Uterus (tissue), 4 donors: ENCODE measurements at places on chromosomes 16 and 17.

DNA sequence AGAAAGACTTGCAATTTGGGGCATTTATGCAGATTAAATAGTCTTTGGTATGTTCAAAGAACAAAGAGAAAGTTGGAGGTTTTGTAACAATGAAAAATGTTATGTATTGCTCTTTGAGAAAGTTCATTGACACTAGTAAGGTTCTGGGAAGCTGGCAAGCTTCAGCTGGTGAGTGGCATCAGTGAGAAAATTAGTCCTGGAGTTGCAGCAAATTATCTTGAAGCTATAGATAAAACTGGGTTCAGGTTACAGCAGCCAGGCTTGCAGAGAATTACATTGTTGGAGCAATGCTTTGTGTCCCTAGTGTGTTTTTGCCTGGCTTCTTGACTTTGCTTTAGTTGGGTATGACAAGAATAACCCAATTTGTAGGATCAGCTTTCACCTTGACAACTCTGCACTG lies 221.2 kb downstream of the CDH13 start:
- DNase-seq: no peak

DNA sequence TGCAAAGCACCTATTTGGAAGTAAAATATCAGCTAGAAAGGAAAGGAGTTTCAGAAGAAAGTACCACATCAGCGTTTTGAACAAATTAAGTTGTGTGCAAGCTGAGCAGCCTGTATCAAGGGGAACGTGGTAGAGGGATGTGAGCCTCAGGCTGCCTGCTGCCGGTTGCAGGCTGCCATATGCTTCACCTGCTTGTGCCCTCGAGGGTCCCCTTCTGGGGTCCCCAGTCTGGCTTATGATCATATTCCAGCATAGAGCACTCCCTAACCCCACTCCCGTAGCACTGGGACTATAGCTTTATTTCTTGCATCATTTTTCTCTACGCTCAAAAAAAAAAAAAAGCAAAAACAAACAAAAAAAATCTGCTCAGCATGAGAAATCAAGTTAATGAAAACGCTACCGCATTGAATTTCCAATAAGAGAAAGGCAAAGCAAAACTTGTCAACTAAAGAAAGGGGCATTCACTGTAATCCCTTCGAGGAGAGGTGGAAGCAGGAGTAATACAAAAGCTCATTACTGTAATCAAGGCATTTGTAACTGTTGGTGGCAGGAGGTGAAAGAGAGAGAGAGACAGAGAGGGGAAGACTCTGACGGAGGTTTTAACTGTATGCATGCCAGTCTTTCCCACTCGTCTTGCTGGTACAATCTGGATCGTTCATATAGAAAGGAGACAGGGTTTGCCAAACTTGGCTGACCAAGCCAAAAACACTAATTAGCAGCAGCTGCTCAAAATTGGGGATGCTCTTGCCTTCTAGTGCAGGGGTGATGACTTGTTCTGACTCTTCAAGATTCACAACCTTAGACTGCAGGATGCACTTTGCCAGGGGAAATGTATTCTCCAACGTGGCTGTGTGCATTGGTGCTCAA lies 258.2 kb upstream of the HSBP1 start:
- no peak for DNase-seq

DNA sequence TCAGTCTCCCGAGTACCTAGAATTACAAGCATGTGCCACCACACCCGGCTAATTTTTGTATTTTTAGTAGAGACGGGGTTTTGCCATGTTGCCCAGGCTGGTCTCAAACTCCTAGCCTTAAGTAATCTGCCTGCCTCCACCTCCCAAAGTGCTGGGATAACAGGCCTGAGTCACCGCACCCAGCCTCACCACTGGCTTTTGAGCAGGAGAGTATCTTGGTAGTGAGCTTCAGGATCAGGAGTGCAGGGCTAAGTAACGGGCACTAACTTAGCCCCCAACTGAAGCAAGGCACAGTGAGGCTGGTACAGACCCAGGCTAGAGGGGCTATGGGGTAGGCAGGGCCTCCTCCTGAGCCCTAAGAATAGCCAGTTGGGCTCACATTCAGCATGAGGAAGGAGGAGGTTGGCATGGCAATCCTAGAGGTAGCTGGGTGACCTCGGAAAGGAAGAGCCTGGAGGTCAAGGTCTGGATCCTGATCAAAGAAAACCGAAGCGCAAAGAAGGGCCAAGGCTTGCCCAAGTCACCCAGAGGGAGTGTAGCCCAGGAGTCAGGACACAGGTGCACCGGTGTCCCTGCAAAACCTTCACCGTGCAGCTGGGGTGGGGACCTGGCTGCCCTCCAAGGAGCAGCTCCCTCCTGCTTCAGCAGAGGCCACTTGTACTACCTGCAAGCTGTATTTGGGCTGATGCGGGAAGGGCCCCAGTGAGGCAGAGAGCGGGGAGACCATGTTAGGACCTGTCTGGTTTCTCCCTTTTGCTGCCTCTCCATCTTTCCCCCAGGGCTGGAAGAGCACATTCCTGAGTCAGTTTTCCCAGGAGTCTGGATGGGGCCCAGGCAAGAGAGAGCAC lies 1.3 kb upstream of the ADGRG5 start:
- DNase-seq: peak; percentile 9

GRCh38 chr16:46830417-46830901 lies 521 bp downstream of the C16orf87 start:
- DNase-seq: no peak

DNA sequence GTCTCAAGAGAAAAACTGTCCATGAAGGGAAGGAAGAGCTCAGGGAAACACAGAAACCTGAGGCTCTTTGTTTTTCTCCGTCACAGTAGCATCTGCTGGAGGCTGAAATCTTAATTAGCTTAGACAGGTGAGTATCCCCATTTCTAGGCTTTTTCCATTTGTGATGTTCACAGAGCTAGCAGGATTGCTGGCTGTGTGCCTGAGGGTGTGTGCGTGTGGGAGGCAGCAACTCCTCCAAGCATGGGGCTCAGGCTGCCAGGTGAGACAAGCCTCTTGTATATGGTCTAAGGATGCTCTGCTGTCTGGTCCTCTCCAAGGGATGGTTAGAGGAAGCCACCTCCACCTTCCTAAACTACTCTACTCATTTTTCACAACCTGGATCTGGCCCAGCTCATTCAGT lies 569.9 kb downstream of the HS3ST4 start:
- no peak for DNase-seq
